ENCODE measurements at places on chromosomes 12 and 14.

GRCh38 chr12:95318071-95318545 lies 100.5 kb downstream of the VEZT start:
- DNase-seq: no peak

- no peak for DNase-seq
Measured at GRCh38 chr12:55788546-55788945, 29.0 kb downstream of the SARNP start.

DNA sequence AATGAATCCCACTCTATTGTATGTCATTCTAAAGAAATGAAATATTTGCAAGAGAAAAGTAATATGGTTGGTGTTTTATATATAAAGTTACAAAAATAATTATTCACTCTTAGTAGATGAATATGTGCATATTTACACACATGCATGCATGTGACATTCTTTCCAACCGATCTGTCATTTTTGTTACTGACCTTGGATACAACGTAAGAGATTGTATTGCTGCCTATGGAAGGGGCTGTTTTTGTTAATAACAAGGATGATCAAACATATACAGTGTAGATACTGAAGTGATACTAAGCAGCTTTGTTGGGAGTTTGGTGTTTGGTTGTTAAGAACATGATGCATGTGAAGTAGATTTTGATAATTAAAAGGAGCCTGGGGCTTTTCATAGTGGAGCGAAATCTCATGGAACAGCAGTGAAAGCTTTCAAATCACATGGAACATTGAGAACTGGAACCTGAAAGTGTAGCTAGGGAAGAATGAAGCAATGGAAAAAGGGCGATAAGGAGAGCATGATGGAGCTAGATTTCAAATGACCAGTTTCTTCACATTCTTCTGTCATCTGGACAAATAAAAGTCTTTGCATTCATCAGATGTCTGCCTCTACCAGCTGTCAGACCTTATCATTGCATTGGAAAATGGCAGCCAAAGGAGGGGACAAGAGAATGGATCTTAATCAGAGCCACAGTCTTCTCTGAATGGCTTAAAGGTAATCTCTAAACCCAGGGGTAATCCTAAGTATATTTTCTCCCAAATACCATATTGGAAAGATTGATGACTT lies 10.0 kb downstream of the BORCS5 start:
- DNase-seq: no peak

DNA sequence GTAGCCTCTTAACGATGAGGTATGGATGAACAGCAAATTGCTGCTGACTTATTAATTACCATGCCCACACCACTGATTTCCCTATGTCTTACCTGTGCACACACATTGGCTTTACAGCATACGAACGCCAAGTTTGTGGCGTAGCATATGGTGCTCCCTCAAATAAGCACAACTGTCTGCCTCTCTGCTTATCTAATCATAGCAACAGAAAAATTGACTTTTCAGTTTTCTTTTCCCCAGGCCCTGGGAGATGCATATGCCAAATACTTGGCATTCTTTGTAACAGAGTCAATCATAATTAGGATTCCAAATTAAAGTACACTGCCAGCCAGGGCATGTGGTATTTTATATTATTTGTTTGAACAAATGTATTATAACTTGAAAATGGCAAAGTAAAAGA lies 625.5 kb downstream of the DIO2 start:
- no peak for DNase-seq

- no peak for DNase-seq
Measured at GRCh38 chr12:6341417-6342139, at the start of gene TNFRSF1A. TSS of gene TNFRSF1A (minus strand) at chr12:6342076. CDS start at chr12:6341814, 262 bp downstream.

- DNase-seq: no peak
Measured at GRCh38 chr12:57905812-57906475, 35.4 kb upstream of the ATP23 start.

- DNase-seq: no peak
Measured at GRCh38 chr12:124763594-124763979, 100.1 kb downstream of the SCARB1 start.

GRCh38 chr12:66453120-66453519 lies 150.8 kb downstream of the HELB start:
- no peak for DNase-seq

GRCh38 chr12:68374307-68374982 lies 42.3 kb upstream of the MDM1 start:
- no peak for DNase-seq

DNA sequence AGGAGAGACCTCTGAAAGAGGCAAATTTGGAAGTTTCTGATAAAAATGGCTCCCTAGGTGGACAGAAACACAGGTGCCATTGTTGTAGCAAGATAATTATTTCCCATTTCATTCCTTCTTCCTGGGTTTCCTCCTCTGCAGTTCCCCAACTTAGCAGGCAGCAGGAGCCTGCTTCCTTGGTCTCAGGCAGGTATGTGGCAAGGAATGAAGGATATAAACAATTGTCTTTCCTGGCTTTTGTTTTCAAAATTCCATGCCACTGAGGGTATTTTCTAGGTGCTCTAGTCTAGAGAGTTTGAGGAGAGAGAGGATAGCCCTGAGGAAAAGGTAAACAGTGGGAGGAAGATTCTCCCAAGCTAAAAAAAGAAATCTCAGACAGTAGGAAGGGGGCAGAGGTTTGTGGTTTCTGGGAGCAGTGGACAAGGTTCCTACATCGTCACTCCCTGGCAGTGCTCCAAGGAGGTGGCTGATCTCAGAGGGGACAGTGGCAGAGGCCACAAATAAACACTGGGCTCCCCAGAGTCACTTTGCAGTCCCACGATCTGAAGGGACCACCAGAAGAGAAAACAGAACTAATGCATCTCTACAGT lies 82.6 kb upstream of the IGF1 start:
- no peak for DNase-seq

DNA sequence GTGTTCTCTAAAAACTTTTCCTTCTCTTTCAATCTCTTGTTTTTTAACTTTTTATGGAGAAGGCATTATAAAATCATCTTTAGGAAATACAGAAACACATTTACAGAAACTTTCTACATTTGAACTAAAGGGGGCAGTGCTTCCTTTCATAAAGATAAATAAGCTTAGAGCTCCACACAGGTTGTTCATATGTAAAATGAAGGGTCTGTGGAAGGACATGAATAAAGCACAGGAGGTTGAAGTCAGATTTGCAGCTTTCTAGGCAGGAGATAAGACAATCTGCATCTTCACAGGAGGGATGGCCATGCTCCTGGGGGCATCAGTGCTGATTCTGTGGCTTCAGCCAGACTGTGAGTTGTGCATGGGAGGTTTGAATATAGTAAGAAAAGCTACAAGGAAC lies 426.0 kb downstream of the DAD1 start:
- no peak for DNase-seq

- DNase-seq: no peak
Measured at GRCh38 chr12:85821759-85822158, 14.4 kb downstream of the RASSF9 start.

DNA sequence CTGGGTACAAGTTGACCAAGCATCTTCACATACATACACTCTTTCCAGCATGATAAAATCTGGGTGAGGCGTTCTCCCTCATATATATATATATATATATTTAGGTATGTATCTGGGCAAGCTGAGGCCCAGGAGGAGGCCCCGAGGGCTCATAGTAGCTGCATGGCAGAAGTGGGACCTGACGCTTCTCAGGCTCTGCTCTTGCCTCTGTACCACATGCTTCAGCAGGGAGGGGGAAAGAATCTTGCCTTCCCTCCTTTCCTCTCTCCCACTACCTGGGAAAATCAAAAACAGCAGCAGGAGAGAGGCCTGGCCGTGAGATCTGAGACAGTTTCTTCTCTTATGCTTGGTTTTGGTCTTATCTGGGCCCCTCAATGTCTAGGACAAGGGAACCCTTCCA lies 9.2 kb downstream of the PPP1R1A start:
- DNase-seq: no peak

DNA sequence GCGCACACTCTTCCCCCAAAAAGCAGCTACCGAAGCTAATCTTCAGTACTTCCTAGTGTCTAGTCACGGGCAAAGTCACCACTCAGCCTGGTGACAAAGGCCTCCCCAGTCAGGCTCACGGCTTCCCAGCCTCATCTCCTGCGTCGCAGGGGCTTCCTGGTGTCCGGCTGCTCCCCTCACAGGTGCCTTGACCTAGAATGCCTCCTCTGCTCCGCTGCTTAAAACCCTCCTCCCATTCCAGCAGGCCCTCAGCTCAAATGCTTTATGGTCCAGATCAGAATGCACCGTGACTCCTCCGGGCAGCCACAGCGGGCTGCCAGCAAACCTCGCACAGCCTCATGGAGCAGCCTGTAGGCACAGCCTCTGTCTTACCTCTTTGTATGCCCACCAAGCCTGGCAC lies 53.1 kb downstream of the PRIMA1 start:
- no peak for DNase-seq

DNA sequence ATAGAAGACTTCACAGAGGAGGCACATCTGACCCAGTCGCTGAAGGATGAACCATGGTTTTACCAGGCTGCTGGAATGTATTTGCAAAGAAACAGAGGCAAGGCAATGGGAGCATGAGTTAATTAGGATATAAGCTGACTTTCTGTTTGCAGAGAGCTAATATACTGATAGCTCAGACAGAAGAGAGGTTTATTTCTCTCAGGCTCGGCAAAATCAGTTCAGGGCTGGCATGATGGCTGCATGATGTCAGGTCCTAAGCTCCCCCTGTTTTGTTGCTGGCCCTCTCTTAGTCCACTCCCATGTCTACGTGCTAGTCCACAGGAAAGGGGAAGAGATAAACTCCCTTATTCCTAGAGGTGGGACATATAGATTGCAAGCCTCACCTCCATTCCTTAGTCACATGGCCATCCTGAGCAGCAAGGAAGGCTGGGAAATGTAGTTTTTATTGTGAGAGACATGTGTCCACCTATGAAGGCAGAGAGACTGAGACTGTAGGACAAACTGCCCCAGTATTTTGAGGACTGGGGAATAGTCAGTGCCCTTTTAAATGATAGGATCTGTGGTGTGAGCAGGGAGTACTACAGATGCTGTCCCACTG lies 224.5 kb downstream of the VRK1 start:
- DNase-seq: no peak

DNA sequence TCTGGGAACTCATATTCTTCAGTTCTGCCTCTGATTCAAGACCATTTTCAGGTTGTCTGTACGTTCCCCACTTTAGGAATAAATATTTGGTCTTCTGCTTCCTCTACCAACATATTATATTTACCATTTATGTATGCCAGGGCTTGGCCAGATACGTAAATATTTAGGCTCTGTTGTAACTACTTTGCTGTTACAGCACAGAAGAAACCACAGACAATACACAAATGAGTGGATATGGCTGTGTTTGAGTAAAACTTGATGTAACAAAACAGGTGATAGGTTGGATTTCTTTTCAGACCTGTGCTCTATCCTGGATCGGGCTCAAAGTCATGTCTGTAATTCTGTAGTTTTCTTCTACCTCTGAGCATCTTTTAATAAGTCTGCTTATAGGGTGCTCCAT lies 37.5 kb downstream of the RAP1B start:
- DNase-seq: no peak

- DNase-seq: no peak
Measured at GRCh38 chr14:101058571-101058970, 155.0 kb upstream of the RTL1 start.

- no peak for DNase-seq
Measured at GRCh38 chr12:3266638-3267037, 189.5 kb downstream of the TSPAN9 start.

- DNase-seq: no peak
Measured at GRCh38 chr12:68638721-68639395, 28.2 kb downstream of the RAP1B start.

GRCh38 chr12:68499616-68500015 lies 111.1 kb upstream of the RAP1B start:
- DNase-seq: no peak

- DNase-seq: no peak
Measured at GRCh38 chr12:131352296-131352900, 358.5 kb upstream of the SFSWAP start.

GRCh38 chr12:93059925-93060665 lies 131.0 kb upstream of the EEA1 start:
- no peak for DNase-seq

DNA sequence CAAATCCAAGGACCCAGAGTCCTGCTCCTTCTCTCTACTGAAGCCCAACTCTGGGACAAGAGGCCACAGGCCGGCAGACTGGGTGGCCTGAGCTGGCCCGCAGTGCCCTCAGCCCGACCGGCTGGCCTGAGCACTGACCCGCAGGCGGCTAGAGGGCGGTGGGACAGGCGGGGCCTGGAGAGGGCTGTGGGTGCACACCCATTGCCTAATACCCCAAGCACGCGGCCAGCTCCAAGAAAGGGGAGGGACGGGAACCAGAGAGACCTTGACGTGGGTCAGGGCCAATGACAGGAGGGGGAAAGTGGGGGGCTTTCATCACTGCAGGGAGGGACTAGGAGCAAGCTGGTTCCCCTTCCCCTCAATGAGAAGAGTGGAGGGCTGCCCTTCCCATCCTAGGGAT lies 2.0 kb upstream of the WNT10B start:
- DNase-seq: no peak

All from dorsolateral prefrontal cortex (tissue), 122 donors.